Stimulated activated CD4-positive, alpha-beta T cell treated with anti-CD3 and anti-CD28 coated beads, Interleukin-2, amount 100 ng/mL, for 24 hours (primary cell): ENCODE measurements at places on chromosomes 12 and 14.
A peak's percentile ranks its signal among the peaks of the same experiment; 100 is the strongest.

- no peak for DNase-seq
Observed at GRCh38 chr12:54926246-54926645, 58.3 kb downstream of the TESPA1 start.

GRCh38 chr14:99907761-99908652, 114.8 kb downstream of the EML1 start:
- DNase-seq, result no peak

DNA sequence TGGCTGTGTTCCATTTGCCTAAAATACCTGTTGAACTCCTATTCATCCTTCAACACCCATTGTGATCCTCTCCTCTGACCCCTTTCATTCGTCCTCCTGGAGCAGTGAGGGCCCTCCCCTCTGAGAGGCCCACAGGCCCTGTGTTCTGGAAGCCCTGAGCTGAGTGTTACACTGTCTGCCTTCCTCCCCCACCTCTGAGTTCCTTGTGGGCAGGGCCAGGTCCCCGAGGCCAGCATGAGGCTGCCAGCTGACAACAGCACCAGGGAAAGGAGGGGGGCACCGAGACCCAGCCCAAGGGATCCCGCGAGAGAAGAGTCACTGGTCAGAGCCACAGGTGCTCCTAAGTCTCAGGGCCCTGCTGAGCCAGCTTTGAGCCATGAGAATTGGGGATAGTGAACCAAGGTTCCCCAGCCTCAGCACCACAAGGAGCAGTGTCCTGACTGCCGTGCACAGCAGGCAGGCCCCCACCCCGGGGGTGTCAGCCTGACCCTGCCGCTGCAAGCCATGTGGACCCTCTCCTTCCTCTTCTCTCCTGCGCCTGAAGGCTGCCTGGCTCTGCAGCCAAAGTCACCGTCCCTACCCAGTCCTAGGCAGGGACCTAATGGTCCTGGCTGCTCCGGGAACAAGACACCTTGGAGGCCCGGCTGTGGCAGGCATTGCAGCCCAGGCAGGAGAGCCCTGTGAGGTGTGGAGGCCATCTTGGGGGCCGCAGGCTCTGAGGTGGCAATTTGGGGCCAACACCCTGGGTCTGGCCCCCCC, 52.5 kb downstream of the BEGAIN start:
- no peak for DNase-seq

DNA sequence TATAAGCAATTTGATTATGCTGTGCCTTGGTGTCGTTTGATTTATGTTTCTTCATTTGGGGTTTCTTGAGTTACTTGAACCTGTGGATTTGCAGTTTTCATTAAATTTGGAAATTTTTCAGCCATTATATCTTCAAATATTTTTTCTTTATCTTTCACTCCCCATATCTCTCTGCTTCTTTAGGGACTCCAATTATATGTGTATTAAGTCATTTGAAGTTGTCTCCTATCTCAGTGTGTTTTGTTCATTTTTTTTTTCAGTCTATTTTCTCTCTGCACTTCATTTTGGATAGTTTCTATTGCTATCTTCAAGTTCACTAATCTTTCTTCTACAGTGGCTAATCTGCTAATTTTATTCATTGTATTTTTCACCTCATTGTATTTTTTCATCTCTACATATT, 29.4 kb upstream of the RTRAF start:
- DNase-seq, result no peak

GRCh38 chr12:116533343-116534251, 25.6 kb upstream of the MAP1LC3B2 start:
- DNase-seq, result peak; percentile 81

GRCh38 chr14:94906991-94907587, 137.2 kb upstream of the GSC start:
- DNase-seq, result no peak

GRCh38 chr12:53057816-53058500, 8.1 kb downstream of the TNS2 start:
- no peak for DNase-seq

DNA sequence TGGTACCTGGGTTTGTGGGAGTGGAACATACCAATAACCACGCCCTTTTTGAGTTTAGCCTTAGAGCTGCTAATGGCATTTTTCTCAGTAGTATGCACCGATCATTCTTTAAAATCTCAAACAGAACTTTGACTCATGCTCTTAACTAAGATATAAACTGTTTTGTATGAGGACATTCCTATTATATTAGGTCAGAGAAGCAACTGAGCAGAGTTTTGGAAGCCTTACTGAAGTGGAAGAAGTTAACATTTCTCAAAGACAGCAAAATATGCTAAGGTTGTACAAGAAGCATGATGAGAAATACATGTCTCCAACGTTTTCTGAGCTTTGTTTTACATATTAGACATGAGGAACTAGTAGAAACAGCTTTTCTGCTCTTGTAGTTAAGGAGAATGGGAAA, 819.2 kb downstream of the FSCB start:
- DNase-seq, result no peak
